HT-29 (cell line): ENCODE measurements at places on chromosomes 4 and X. TPM values are rescaled to one million over a fixed set of nuclear protein-coding genes. Genes with fewer than 3 reads are reported as not detected.

FAT4 gene
- not detected in 2 replicates for total RNA-seq

RNF128 gene
- total RNA-seq, result 61.5 and 69.0 TPM in 2 replicates

GNRHR gene
- not detected in 2 replicates for total RNA-seq

GC gene
- not detected in 2 replicates for total RNA-seq

PRR32 gene
- not detected in 2 replicates for total RNA-seq

BRS3 gene
- total RNA-seq, result not detected in 2 replicates

CSAG2 gene
- not detected in 2 replicates for total RNA-seq

VCX3A gene
- not detected in 2 replicates for total RNA-seq

LONRF3 gene
- total RNA-seq, result 11.4 and 14.2 TPM in 2 replicates

ARHGEF38 gene
- total RNA-seq, result 3.6 and 5.0 TPM in 2 replicates

TRAM1L1 gene
- not detected in 2 replicates for total RNA-seq

CDKL2 gene
- not detected in 2 replicates for total RNA-seq

RBMX2 gene
- total RNA-seq, result 16.5 and 19.5 TPM in 2 replicates

YTHDC1 gene
- total RNA-seq, result 27.7 and 27.8 TPM in 2 replicates
